Thymus (tissue), 14 donors: ENCODE measurements at places on chromosomes 11 and 22. TPM values are rescaled to one million over a fixed set of nuclear protein-coding genes. Genes with fewer than 3 reads are reported as not detected.

- no peak for DNase-seq
Measured at GRCh38 chr11:15288863-15289262, 174.1 kb downstream of the INSC start.

DNA sequence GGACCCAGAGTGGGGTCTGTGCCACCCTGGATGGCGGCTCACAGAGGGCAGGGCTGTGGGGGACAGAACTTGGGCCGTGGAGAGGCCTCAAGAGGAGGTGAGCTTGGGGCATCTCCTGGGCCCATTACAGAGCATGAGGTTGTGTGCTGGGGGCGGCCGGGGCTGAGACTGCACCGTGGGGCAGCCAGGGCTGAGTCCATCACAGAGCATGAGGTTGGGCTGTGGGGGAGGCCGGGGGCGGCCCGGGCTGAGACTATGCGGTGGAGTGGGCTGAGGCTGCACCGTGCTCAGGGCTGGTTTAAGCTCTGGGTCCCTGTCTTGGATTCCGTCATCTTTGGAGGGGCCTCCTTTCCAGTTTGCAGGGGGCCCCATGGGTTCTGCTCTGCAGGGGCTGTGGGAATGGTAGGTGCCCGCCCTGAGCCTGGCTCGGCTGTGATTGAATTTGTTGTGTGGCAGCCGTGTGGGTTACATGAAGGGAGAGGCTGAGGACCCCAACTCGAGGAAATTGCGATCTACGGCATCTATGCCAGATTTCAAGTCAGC, 38.1 kb upstream of the MUC5AC start:
- DNase-seq, result no peak

GRCh38 chr11:127193950-127194349, 193.4 kb upstream of the KIRREL3 start:
- no peak for DNase-seq

The P2RY6 gene
- 2.9 TPM for polyA plus RNA-seq

DNA sequence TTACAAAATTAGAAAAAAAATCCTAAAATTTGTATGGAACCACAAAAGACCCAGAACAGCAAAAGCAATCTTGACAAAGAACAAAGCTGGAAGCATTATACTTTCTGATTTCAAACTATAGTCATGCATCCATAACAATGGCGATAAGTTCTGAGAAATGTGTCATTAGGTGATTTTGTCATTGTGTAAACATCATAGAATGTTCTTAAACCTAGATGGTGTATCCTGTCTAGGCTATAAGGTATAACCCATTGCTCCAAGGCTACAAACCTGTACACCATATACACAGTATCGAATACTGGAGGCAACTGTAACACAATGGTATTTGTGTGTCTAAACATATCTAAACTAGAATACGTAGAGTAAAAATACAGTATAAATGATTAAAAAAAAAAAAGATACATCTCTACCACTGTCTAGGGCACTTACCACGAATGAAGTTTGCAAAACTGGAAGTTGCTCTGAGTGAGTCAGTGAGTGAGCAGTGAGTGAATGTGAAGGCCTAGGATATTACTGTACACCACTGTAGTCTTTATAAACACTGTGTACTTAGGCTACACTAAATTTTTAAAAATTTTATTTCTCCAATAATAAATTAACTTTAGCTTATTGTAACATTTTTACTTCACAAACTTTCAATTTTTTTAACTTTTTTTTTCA, 18.1 kb upstream of the SC5D start:
- no peak for DNase-seq
